ENCODE measurements at places on chromosomes 16 and 17. TPM values are rescaled to one million over a fixed set of nuclear protein-coding genes. Genes with fewer than 3 reads are reported as not detected.

KRT40 gene
- total RNA-seq: 0.16 TPM

TBC1D26 gene
- total RNA-seq: 2.8 TPM

ZDHHC1 gene
- total RNA-seq: 16.7 TPM

ABCC11 gene
- 0.47 TPM for total RNA-seq

KCNH4 gene
- total RNA-seq: 0.18 TPM

TLCD3B gene
- 1.1 TPM for total RNA-seq

USP7 gene
- 139 TPM for total RNA-seq

KRTAP4-3 gene
- not detected for total RNA-seq

TCAP gene
- total RNA-seq: 3.0 TPM

DVL2 gene
- total RNA-seq: 87.3 TPM

CDH11 gene
- total RNA-seq: 333 TPM

MVP gene
- total RNA-seq: 13.1 TPM

Data from mesothelial cell of epicardium (in vitro differentiated cells).